GM03348 (cell line): ENCODE measurements at places on chromosomes 6 and 20.

DNA sequence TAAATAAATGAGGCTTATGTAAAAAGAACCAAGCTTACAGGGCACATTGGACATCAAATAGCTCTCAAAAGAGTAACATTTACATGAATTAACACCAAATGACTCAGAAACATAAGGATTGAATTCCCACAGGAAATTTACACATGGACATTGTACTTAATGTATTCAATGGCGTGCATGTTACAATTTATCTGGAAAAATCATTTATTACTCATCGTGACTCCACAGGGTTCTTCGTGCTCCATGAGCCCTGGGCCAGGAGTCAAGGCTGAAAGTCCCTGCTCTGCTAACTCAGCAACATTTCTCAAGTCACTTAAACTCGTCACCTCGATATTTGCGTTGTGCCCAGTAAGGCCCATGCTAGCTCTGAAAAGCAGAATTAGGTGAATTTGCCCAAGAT lies 158.5 kb downstream of the PHACTR1 start:
- peak; percentile 54 for DNase-seq

DNA sequence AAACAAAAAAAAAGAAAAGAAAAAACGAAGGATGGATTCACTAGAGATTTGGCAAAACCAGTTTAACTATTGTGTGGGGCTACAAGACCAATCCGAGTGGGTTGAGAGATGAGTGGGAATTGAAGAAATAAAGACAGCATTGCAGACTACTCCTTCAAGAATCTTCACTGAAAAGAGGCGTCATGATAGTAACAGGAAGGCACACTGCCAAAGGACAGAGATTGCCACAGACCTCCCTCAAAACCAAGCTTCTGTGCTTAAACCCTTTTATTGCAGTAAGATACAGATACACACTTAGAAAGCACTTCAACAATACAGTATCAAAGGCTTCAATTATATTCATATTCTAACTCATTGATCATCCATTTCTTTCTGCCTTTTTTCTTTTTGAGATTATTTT lies 103.9 kb downstream of the IPCEF1 start:
- no peak for DNase-seq

- DNase-seq = peak; percentile 72
Observed at GRCh38 chr6:56899311-56899710, 55.6 kb upstream of the BEND6 start.

DNA sequence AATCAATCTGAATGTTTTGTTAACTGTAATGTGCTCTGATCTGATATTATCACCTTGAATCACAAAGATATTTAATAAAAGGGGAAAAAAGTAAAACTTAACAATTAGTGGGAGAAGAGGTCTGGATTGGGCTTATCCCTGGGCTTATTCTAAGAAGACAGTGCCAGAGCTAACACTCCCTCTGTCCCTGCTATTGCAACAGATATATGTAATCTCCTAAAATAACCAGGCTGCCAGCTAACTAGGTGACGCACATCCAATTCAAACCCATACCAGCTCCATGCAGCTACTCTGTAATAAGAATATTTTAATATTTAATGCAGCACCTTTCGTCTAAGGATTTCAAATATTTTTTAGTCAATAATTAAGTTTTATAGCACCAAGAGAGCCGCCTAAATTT lies 330.1 kb upstream of the MARCKS start:
- DNase-seq = no peak

DNA sequence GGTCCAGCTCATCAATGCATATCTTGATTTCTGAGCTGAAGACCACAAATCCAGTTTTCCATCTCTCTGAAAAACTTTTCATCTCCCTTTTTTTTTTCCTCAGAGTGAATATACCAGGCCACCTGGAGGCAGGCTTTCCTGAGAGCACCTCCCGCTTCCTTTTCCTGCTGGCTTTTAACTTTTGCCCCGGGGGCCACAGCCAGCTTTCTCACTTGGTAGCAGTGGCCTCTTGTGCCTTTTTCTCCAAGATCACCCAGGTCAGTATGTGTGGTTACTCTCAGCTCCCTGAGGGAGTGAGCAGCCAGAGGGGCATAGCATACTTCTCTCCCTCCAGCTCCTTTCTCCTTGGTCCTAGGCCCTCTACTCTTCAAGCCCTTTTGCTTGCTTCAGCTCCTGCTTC lies at the start of gene BTN1A1:
BTN1A1 (plus strand) TSS at position 202 of the 400 bp plus-strand sequence. CDS start 984 bp downstream, outside the sequence.
- no peak for DNase-seq

DNA sequence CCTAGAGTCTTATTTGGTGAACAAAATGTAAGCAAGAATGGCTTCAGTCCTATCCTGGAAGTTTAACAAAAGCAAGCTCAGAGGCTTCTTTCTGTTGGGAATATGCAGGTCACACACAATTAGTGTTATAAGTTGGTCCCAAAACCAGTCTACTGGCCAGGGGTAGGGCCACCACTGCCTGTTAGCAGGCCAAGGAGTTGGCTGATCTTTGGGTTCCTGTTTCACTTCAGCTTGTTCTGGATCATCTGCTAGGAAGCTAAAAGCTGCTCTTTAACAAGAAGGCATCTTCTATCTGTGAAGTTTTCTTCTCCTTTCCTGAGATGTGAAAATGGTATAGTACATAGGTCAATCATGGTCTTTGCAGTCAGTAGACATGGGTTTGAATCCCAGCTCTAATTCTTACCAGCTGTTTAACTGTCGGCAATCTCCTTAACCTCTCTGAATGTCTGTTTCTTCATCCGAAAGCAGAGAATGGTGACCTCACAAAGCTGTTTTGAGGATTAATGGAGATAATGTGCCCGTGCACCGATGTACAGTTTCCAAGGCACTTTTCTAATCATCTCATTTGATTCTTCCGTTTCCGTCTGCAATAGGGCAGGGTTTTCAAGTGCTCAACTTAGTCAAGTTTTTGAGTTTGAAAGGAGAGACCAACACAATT lies 271.2 kb upstream of the TAB2 start:
- DNase-seq = no peak
